ENCODE measurements at places on chromosomes 13 and 19.

- no peak for DNase-seq
Measured at GRCh38 chr19:47615714-47616113, 6.8 kb downstream of the BICRA start.

GRCh38 chr13:34611671-34612070 is 330.4 kb upstream of the NBEA start:
- no peak for DNase-seq

- DNase-seq = no peak
Measured at GRCh38 chr19:40693150-40693788, 2.8 kb upstream of the NUMBL start.

DNA sequence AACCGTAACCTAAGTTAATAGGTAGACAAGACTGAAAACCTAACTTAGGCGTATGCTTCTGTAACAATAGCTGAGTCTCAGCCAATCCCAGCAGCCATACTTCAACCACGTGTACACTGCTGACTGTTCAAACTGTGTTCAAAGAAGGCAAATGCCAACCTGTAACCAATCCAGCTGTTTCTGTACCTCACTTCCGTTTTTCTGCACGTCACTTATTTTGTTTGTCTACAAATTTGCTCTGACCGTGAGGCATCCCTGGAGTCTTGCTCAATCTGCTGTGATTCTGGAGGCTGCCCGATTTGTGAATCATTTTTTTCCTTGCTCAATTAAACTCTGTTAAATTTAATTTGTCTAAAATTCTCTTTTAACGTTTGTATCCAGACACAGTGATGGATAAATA is 59.2 kb downstream of the EDNRB start:
- DNase-seq = no peak

DNA sequence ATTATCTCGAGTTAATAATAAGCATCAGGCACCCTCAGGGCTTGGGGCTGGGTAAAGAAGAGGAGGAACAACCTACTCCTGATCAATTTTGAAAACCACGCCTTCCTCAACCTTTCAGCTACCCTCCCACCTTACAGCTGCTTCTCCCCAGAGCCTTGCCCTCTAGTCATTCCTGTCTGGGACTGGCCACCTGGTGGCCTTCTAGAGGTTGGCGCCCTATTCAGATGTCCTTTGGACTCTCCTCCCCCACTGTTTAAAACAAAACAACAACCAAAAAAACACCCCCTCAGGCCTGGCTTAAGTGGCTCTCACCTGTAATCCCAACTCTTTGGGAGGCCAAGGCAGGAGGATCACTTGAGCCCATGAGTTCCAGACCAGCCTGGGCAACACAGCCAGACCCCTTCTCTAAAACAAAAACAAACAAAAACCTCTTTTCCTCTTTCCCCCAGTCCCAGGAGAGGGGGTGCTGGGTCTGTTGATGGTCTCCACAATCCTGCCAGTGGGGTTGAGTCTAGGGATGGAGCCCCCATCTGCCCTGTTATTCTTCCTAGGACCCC is 62.3 kb downstream of the CCDC70 start:
- DNase-seq = no peak

- peak; percentile 91 for DNase-seq
Measured at GRCh38 chr19:48660852-48661710, 11.7 kb downstream of the NTN5 start.

DNA sequence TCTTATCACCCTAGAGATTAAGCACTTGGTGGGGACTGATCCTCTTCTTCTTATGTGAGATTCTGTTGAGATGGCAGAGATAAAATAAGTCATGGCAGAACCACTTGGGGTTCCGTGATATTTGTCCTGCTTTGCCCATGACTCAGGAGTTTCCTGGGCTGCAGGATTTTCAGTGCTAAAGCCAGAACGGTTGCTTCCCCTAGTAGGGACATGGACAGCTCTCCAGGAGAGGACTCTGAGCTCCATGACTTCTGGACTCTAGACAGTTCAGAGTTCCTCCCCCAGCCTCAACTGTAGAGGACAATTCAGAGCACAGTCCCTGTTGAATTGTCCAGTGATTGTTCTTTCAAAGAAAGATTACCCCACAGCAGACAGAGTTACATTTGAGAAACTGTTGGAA is 98.8 kb downstream of the OLFM4 start:
- no peak for DNase-seq

DNA sequence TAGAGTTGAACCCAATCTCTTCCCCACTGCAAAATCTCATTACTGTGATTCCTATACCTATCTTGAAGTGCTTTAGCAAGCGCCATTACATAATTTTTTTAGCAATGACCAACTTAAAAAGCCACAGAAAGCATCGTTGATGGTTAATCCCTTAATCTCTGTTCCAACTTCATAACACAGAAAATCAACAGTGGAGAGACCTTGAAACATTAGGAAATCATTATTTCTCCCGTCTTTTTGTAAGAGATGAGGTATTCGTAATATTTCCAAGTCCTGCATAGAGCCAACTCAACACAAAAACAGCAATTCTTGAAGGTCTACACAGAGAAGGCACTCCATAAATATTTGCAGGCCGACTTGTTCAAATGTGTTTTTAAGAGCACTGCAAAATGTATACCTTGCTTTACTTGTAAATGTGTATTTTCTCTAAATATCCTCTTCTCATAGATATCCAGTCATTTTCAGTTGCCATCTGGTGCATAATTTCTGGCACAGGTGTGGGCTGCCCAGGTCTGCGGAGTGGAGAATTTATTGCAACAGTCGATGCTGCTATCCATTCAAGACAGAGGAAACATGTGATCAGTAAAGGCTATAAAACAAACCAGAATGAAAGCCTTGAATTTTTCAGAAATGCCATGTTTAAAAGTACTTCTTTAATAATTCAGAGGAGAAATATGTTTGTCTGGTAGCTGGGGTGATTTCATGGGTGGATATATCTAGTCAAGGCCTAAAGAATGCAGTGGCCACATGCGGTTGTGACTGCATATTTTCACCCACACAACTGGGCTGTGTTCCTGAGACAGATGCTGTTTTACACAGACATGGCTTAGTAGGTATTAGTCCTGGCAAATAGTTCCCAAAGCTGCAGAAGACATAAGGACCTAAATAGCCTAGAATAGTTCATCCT is 234.3 kb upstream of the STARD13 start:
- DNase-seq = no peak

DNA sequence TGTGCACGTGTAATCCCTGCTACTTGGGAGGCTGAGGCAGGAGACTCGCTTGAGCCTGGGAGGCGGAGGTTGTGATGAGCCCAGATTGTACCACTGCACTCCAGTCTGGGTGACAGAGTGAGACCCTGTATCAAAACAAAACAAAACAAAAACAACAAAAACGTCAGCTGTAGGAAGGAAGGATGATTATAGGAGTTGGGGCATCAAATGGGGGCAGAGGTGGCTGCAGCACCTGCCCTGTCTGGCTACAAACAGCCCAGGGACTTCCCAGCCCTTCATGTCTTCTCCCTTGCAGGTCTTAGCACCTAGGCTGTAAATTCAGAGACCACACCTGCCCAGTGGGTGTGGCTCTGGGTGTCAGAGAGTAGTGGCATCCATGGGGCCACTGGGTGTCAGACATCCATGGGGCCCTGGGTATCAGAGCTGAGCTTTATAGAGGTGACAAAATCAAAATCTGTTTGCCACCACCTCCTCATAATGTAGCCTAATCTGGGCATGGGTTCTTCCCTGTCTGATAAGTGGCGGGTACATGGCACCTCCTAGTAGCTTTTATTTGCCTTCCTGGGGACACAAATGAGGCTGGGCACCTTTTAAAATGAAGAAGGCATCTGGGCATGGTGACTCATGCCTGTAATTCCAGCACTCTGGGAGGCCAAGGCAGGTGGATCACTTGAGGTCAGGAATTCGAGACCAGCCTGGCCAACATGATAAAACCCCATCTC is 4.7 kb upstream of the B3GNT3 start:
- peak; percentile 21 for DNase-seq

DNA sequence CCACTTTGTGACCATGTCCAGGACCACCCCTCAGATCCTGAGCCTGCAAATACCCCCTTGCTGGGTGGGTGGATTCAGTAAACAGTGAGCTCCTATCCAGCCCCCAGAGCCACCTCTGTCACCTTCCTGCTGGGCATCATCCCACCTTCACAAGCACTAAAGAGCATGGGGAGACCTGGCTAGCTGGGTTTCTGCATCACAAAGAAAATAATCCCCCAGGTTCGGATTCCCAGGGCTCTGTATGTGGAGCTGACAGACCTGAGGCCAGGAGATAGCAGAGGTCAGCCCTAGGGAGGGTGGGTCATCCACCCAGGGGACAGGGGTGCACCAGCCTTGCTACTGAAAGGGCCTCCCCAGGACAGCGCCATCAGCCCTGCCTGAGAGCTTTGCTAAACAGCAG is 7.7 kb upstream of the CEACAM7 start:
- no peak for DNase-seq

GRCh38 chr13:98480915-98481877 is 95.7 kb downstream of the STK24 start:
- DNase-seq = no peak

DNA sequence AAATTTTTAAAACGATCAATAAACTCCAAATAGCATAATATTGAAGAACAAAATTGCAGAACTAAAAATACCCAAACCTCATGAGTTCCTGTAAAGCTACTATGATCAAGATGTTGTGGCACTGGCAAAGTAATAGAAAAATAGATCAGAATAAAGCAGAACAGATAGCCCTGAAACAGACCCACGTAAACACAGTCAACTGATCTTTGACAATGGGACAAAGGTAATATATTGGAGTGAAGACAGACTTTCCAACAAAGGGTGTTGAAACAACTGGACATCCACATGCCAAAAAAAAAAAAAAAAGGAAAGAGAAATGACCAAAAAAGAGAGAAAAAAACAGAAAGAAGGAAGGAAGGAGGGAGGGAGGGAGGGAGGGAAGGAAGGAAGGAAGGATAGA is 138.7 kb downstream of the IRS2 start:
- DNase-seq = no peak

DNA sequence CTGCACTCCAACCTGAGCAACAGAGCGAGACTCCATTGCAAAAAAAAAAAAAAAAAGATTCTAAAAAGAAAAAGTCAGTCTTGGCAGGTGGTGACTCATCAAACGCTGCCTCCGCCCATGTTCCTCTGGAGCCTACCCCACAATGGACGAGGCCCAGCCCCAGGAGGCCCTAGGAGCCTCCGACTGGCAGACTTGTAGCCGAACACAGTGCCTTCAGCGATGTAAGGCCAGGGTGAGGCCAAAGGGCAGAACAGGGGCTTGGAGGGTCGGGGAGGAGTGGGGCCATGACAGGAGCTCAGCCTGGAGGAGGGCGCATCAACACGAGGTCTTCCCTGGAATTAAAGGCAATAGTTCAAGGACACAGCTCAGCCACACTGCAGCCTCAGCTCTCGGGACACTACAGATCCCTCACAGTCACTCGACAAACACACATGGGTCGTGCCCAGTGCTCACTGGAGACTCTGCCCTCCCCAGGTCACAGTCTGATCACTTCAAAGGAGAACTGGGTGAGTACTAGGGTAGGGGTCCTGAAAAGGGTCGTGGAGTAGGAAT is 5.1 kb downstream of the USE1 start:
- DNase-seq = no peak

DNA sequence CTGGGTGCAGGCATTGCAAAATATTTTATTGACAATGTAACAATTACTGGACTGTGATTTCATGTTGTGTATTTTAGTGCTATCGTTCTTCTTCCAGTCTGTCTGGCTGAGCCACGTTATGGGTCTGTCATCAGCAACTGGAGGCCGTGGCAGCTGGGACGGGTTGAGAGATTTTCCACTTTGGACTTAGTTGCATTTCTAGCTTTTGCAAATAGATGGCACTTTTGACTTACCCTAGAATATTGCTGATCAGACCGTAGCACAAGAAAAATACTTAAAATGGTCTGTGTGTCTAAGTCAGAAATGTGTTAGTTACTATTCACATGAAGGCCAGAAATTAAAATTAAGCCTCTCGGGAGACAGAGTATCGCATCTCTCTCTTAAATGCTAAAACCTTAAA is 211.1 kb downstream of the TEX29 start:
- no peak for DNase-seq

- no peak for DNase-seq
Measured at GRCh38 chr19:2848616-2849015, 7.3 kb downstream of the ZNF555 start.

- DNase-seq = no peak
Measured at GRCh38 chr13:78138756-78139155, 220.1 kb upstream of the EDNRB start.

GRCh38 chr19:58123354-58123753 is 25.3 kb upstream of the ZSCAN18 start:
- DNase-seq = no peak

GRCh38 chr19:56403261-56403660 is 871 bp upstream of the ZNF583 start:
- no peak for DNase-seq

DNA sequence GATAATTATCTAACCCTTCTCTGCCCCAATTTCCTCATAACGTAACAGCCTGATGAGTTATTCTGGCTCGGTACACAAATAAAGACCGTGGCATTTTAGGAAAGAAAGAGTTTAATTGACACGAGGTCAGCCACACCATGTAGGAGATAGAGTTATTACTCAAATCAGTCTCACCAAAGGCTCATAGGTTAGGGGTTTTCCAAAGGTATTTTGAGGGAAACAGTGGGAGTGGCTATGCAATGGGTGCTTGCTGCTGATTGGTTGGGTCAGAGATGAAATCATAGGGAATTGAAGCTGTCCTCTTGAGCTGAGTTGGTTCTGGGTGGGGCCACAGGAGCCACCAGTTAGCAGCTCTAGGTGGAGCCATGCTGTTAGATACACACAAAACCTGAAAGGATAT is 137.5 kb downstream of the FREM2 start:
- no peak for DNase-seq

DNA sequence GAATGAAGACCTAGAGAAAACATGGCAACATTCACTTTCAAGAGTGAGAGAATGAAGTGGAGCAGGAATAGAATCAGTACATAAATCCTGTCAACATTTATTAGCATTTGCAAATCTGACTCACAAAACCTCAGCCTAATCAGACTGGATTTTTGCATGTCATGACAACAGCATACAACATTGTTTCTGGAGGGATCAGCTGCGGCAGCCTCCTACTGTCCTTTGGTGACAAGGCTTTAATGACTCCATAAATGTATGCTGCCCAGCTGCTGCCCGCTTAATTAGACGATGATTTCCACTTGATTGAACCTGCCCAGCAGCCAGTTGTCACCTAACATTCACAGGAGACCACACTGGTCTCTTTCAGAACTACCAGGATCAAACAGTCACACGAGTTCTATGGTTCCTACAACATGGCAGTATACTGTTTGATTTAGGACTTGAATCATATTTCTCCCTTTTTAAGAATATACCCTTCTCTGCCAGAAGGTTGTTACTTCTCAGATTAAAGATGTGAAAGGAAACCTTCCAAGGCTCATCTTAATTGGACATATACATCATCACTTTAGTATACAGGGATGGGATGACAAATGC is 9.3 kb downstream of the EBPL start:
- no peak for DNase-seq

Measured in CD4-positive, alpha-beta T cell treated with Interleukin-10 for 1 hour (primary cell).